ENCODE measurements at places on chromosomes 6 and 20. TPM values are rescaled to one million over a fixed set of nuclear protein-coding genes. Genes with fewer than 3 reads are reported as not detected.
A peak's percentile ranks its signal among the peaks of the same experiment; 100 is the strongest.

WDR46 gene
- 13.1 TPM for total RNA-seq

DNA sequence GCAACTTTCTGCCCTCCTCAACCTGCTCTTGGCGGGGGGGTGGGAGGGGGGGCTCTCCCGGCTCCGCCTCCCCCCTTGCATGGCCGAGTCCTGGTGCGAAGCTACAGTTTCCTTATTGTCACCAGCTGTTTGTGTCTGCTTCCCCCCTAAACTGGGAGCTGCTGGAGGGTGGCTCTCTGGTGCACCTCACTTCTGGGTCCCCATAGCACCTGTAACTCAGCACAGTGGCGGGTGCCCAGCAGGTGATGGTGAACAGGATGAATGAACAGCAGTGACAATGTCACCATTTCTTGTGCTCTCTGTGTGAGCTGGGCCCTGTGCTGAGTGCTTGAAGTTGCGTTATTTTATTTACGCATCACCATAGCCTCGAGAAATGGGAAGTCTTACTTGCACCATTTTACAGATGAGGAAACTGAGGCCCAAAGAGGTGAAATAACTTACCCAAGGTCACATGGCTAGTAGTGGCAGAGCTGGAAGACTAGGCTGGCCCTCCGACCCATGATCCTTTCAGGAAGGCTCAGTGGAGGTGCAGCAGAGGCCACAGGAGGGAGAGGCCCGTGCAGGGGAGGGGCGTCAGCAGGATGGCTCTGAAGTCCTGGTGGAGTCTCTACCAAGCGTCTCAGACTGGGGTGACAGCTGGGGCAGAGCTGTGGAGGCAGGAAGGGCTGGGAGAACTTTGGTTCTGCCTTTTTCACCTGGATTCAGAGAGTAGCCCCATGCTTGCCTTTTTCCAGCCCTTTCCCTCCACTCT, 41.8 kb downstream of the SRC start:
- H3K4me1 ChIP-seq, result no peaks in the 10 kb centered on the region
- no peak overlapping the region for H3K27ac ChIP-seq
- DNase-seq, result no peak
- H3K27me3 ChIP-seq, result no peaks in the 10 kb centered on the region
- H3K36me3 ChIP-seq, result no peaks in the 10 kb centered on the region
- H3K4me3 ChIP-seq, result no peak overlapping the region

KIF13A gene
- 19.4 TPM for total RNA-seq

DNA sequence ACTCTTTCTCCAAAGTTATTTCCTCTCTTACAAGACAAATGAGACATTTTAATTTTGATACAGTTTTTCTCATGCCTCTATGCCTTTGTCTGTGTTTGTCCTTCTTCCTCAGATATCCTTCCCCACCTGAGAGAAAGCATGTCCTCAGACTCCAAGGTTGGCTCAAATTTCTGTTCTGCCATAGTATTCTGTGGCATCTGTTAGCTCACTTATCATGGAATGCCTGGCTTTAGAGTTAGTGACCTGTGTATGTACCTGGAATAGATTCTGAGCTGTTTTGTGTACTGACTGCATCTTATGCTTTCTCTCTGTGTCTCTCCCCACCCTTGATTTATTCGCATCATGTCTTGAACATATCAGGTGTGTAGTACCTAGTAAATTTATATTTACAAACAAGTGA, 90.0 kb downstream of the CENPW start:
- H3K36me3 ChIP-seq, result no peaks in the 10 kb centered on the region
- H3K27me3 ChIP-seq, result no peaks in the 10 kb centered on the region
- DNase-seq, result no peak
- H3K4me3 ChIP-seq, result no peak overlapping the region
- H3K27ac ChIP-seq, result no peak overlapping the region

DNA sequence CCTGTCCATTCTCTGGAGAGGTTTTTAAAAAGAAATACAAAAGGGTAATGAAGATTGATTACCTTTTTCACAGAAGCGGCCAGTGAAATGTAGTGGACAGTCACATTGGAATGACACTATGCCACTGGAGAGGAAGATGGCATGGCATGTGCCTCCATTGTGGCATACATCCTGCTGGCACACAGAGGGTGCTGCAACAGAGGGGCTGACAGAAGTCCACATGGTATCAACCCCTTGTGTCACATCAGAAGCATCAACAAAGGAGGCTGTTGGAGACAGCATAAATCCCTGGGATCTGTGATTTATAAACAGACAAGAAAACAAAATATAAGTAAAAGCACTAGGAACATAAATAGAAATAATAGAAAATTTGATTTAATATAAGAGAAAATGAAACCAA, 594.9 kb downstream of the PHF3 start:
- H3K27ac ChIP-seq, result no peak overlapping the region
- H3K4me3 ChIP-seq, result no peak overlapping the region
- no peaks in the 10 kb centered on the region for H3K27me3 ChIP-seq
- H3K36me3 ChIP-seq, result no peaks in the 10 kb centered on the region
- no peak for DNase-seq

MOG gene
- not detected for total RNA-seq

DNA sequence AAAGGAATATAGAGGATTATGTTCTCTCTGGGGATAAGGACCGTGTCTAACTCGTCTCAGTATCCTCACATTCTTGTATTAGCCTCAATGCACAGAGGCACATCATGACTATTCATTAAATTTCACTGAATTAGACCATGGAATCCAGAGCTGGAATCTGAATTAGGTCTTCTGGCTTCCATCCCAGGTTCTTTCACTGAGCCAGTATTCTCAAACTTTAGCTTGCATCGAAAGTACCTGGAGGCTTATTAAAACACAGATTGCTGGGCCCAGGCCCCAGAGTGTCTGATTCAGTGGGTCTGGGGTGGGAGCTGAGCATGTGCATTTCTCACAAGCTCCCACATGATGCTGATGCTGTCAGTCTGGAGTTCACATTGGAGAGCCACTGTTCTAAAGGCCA, 142.0 kb downstream of the UST start:
- no peaks in the 10 kb centered on the region for H3K36me3 ChIP-seq
- H3K27me3 ChIP-seq, result no peaks in the 10 kb centered on the region
- no peaks in the 10 kb centered on the region for H3K4me1 ChIP-seq
- DNase-seq, result no peak
- H3K4me3 ChIP-seq, result no peak overlapping the region
- no peak overlapping the region for H3K27ac ChIP-seq

DYNLT2 gene
- total RNA-seq, result 0.79 TPM

DNA sequence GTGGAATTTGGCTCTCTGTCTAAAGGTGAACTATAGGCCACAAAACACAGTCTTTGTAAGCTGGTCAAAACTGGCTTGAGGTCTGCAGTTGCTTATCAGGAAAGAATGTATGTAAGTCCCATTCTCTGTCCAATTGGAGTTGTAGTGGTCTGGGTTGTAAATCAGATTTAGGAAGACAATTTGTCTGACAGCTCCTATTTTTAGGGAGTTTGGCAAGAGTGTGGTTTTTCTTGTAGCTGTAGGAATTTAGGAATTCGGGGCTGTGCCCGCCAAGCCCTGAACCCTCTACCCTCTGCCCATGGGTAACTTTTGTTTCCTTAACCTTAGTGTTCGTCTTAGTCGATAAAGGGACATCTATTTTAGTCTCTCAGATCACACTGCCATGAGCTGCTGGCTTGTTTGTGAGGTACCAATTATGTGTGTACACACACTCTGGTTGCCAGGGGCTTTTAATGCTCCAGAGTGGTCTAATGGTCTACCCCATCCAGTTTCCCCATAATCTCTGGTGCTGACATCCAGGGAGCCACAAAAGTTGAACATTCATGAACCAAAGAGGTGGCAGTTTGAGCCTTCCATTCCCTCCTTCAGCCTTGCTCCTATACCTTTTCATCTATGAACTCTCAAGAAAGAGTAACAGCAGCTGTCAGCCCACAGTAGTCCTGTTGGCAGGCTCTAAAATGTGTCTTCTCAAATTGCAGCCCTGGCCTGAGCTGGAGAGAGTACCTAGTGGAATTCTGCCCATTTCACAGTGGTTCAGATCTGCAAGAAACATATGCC, 93.0 kb downstream of the ANKRD6 start:
- no peak for DNase-seq
- no peaks in the 10 kb centered on the region for H3K27me3 ChIP-seq
- no peaks in the 10 kb centered on the region for H3K4me1 ChIP-seq
- no peaks in the 10 kb centered on the region for H3K36me3 ChIP-seq
- H3K4me3 ChIP-seq, result no peak overlapping the region
- no peak overlapping the region for H3K27ac ChIP-seq

DNA sequence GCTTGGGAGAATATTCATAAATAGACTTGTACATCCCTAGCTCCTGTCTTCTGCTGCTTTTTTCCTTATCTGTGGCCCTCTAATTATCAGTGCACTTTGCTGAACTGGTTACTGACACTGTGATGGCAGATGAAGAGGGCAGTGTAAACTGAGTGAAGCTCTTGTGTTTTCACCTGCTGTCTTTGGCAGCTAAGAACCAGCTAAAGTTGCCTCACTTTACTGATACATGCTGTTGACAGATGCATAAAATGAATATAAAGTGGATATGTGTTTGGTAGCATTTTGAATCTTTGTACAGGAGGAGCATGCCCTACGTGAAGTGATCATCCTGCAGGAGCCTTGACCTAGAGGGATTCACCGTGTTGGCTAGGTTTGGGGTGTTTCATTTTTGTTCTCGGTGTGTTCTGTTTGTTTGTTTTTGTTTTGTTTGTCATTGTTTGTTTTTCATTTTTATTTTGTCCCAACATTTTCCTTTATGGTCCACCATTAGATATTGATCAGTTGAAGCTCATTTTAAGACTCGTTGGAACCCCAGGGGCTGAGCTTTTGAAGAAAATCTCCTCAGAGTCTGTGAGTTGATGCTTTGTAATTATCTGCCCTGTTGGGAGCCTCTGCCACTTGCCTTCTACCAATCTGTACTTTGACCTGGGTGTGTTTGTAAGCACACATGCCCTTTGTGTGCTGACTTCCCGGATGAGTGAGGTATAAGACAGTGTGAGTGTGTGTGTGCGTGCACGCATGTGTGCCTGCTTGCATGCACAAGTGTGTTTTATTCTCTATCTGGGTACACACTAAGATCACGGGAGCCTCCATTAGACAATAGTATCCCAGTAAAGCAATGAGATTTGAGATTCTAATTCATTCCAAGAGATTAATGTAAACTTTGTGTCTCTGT, 34.6 kb upstream of the MAPK13 start:
- peak overlapping the region; percentile 65 for H3K27ac ChIP-seq
- H3K4me1 ChIP-seq, result peaks cover 5% of the 10 kb centered on the region
- DNase-seq, result peak; percentile 75
- no peaks in the 10 kb centered on the region for H3K27me3 ChIP-seq
- peak overlapping the region; percentile 24 for H3K4me3 ChIP-seq

BIRC7 gene
- not detected for total RNA-seq
